ENCODE measurements at places on chromosomes 1 and 21.

DNA sequence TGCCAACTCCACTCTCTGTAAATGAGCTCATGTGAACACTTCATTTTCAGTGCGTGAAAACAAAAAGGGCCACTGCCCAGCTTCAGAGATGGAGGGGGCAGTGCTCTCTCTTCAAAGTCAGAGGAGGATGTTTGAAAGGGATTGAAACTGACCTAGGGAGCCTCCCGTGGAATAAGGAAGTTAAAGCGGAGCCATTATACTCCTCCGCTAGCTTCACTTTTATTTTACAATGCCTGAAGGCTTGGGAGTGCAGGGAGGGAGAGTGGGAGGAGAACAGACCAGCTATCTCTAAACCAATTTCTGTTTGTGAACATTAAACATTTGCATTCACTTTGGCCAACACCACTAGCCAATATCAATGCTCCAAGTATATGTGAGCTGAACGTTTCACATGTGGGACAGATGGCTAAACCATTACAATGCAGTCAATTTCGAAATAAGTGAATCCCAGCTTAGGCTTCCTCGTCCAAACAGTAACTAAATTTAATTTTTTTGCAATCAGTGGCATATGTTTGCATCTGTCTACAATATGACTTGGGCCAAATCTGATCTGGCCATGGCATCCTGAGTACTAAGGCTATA is 126.9 kb downstream of the ESRRG start:
- DNase-seq, result no peak

DNA sequence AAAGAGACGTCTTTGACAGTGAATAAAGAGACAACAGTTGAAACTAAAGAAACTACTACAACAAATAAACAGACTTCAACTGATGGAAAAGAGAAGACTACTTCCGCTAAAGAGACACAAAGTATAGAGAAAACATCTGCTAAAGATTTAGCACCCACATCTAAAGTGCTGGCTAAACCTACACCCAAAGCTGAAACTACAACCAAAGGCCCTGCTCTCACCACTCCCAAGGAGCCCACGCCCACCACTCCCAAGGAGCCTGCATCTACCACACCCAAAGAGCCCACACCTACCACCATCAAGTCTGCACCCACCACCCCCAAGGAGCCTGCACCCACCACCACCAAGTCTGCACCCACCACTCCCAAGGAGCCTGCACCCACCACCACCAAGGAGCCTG is 68.5 kb downstream of the TPR start:
- no peak for DNase-seq

DNA sequence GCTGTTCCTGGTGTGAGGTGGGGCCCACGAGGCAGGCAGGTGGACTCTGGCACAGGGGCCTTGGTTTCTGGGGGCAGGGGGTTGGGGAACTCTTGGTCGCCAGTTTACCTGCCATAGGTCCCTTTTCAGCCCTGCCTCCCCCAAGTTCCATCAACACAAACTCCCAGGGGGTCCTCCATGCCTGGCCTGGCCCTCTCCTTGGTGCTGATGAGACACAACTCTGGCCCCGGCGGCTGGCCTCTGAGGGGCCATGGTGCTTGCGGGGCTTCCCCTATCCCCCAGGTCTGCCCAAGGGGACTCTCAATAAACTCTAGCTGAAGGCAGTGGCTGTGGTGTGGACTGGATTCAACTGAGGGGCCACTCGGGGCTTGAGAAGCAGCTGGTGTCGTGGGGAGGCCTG is 16.0 kb downstream of the HTR6 start:
- DNase-seq, result no peak

DNA sequence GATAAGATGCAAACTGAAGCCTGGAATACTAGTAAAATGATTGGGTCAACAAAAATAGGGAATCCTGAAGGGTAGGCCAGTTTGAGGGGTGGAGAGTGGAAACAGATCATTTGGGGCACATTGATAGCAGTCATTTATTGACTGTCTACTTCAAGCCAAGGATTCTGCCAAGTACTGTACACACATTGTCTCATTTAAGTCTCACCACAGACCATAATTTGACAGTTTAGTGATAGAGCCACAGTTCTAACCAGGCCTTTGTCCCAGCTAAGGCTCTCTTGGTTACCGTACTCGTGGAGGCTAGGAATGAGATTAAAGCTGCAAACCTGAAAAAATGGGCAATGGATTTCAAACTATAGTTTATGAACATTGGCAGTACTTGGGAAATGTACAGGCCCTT is 11.2 kb downstream of the RBM15 start:
- no peak for DNase-seq

Data from nucleus accumbens (tissue), 56 donors.